ENCODE measurements at places on chromosomes 4 and X.

GRCh38 chr4:151692821-151693673, 67.8 kb downstream of the GATB start:
- no peak for DNase-seq

DNA sequence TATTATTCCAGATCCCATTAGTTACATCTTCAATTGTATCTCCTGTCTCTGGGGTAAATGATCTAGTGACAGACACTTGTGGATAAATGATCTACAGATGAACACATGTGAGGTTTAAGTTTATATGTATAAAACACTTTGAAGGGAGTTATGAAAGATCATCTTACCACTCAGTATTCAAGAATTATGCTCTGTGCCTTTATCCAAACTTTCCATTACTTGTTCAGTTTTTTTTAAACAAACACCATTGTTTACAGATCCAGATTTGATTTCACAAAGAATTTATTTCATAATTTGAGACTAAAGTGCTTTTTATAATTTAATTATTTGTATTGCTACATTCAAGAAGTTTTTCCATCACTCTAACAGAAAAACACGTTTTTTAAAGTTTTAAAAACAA, 142.5 kb downstream of the HHIP start:
- DNase-seq, result no peak

- no peak for DNase-seq
Observed at GRCh38 chr4:3532751-3533422, 665 bp upstream of the LRPAP1 start.

- no peak for DNase-seq
Observed at GRCh38 chr4:168397611-168398169, 79.1 kb upstream of the DDX60 start.

Data from stimulated activated CD8-positive, alpha-beta memory T cell treated with anti-CD3 and anti-CD28 coated beads, Interleukin-15, amount 100 ng/mL, for 24 hours (primary cell).